Hindlimb muscle (tissue), 1 donor: ENCODE measurements at places on chromosomes 12 and 14. TPM values are rescaled to one million over a fixed set of nuclear protein-coding genes. Genes with fewer than 3 reads are reported as not detected.

SARNP gene
- 64.9 TPM for polyA plus RNA-seq

SPSB2 gene
- 5.9 TPM for polyA plus RNA-seq

DNA sequence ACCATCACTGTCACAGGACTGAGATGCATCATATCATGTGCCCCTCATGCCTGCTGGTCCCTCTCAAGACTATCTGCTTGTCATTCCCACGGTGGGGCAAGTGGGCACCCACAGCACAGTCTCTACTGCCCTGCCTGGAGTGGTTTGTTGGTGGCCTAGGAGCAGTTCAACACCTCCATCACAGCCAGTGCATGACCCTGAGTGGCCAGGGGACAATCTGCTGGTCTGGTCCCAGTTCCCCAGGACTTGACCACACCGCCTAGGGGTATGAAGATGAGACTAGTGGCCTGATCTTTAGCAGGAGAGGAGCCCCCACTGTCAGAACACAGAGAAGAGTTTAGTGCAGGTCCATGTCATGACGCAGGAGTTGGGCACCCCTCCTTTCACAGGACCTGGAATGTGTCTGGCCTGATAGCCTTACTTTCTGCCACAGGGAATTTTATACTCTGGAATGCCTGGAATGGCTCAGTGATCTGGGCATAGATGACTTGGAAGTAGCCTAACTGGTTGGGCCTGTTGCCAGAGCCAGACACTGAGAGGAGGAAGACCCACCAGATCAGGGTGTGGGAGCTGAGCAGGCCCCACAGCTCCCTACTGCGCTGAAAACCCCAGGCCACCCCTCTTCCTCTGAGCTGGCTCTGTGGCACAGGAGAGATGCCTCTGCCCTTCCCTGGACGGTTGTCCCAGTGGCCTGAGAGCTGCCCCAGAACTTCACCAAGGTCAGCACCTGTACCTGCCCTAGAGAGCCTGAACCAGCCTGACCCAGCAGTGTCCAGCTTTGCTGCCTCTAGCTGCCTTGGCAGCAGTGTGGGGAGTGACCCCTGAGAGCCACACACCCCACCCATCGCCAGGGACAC is 83.3 kb downstream of the PUS7L start:
- no peak for DNase-seq

DNA sequence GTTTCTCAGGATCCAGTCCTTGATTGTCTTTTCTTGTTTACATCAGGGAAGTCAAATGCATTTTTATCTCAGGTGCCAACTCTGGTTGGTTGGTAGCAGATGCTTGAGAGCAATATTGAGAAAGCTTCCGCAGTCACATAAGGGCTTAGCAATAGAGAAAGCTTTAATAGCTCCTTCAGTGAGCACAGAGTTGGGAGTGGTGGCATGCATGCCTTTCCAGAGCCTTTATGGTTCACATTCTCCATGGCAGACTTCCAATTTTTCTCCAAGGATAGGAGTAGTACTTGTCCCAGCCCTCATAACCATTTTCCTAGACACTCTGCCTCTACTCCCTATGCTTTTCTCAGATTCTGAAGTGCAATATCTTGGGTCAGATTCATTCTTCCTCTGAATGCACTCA is 280.4 kb downstream of the AEBP2 start:
- no peak for DNase-seq

DNA sequence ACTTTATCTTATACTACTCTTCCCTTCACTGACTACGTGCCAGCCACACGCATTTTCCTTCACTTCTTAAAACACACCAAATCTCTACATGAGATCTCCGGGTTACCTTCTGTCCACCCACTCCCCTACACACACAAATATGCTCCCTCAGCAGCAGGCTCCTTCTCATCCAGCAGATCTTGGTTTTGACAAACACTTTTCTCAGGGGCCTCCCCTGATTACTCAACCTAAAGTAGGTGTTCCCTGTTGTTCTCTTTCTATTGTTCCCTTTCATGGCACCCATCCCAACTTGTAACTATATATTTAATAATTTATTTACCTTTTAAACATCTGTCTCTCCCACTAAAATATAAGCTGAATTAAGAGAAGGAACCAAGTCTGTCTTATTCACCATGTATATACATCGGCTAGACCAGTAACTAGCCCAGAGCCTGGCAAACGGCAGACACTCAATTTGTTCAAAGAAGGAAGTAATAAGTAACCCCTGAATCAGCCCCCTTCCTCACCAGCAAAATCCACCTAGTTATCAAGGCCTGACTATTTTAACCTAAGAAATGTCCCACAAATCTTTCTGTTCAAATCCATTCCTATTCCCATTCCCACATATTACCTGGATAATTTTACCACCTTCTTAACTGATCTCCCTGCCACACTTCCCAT is 2.7 kb downstream of the C2CD5 start:
- DNase-seq: no peak

DNA sequence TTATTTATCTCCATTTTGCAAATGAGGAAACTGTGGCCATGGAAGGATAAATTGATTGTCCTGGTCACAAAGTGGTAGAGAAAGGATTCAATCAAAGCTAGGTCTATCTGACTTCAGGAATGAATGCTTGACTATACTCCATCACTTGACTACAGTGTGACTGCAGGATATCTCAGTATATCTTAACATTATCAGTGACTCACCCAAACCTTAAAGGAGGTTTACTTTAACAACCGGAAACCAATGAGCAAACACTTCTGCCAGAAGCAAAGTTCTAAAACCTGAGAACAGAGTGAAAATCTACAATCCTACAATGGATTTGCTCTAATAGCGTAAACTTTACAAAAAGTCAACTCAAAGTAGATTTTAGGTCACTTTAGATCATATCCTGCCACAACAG is 277.0 kb downstream of the CEP128 start:
- DNase-seq: no peak

- DNase-seq: no peak
Measured at GRCh38 chr12:84201976-84202375, 710.6 kb downstream of the SLC6A15 start.

DNA sequence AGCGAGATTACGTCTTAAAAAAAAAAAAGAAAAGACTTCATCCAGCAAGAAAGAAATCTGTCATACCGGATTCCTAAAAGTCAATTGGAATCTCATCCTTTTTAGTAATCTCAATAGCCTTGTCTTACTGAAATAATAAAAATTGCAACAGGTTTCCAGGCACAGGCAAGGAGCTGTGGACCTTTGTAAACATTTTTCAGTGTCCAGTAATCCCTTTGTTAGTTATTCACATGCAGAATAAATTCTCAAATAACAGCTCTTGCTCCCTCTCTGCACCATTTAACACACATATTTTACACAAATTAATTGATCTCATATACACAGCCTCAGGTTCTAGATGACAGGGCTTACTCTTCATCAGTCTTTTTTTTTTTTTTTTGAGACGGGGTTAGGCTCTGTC is 22.0 kb upstream of the CALM1 start:
- no peak for DNase-seq

DNA sequence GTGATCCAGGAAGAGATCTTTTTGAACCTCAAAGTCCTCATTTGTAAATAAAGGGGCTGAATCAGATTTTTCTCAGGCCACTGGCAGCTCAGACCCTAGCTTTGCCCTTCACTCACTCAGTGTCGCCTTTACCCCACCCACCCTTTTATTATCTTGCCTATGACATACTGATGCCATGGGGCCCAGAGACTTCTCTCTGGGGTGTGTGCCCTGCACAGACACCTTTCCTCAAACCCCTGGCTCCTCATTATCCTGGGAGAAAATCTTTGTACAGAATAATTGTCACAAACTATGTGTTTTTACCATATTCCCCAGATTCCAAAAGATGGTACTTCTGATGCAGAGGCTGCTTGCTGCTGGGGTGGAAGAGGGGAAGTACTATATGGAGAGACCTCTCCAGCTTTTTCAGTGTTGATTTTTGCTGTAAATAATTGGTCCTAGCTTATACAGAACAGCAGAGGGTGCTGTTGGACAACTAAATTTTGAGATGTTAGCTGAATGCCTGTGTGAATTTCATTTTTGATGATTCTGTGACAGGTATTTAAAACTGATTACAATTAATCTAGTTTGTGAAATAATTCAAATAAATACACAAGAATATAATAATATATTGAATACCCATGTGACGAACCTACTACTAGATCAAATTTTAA is 53.9 kb upstream of the DCD start:
- DNase-seq: peak; percentile 35

SERPINA10 gene
- polyA plus RNA-seq: not detected
